ENCODE measurements at places on chromosomes 16 and 17.
A peak's percentile ranks its signal among the peaks of the same experiment; 100 is the strongest.

DNA sequence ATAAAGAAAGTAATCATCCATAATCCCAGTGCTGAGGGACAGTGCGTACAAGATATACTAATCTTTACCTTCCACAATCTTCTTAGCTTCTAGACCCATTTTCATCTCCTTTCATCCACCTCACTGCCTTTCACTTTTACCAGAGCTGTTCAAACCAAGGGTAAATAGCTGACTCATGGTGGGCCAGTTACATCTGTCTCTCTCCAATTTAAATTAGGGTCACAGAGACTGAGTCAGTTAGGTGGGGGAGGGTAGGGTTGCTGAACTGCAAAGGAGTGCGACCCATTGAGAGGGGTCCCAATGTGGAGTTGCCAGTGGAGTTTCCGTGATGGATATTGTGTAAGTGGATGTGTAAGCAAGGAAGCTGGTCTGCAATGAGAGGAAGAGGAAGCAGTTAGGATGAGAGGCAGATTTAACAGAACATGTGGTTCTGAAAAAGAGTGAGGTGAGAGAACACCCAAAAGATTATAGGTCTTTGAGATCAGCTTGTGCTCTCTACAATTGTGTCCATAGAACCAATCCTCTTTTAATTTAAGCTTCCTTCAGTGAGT lies 83.5 kb downstream of the GP2 start:
- no peak for DNase-seq

DNA sequence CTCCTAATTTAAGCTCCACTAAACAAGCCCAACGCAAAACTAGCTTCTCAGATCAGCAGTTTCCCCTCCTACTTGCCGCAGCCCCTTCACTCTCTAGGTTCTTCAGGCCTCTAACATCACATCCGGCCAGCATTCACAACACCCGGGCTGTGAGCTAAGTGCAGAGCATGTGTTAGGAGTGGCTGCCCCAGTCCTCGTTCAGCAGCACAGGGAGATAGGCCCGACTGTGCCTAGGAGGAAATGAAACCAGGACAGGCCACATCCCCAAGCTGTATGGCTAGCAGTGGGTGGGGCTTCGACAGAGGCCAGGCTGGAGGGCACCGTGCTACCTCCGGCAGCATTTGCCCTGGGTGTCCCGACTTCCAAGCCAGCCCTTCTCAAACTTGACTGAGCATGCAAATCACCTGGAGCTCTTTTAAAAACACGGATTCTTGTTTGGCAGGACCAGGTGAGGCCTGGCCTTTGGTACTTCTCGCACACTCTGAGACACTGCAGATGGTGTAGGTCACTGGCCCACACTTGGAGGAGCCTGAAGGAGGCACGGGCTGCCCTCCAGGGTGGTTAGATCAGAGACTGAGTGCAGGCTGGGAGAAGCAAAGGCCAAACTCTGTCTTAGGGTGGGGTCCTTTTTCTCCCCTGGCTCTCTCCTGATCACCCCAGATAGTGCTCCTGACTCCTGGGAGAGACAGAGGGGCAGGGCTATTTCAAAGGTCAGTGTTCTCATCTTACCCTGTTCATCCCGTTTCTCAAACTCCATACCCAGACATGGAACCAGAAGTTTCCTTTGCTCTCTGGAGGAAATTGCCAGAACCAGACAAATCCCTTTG lies 202.0 kb downstream of the C16orf78 start:
- DNase-seq, result no peak

DNA sequence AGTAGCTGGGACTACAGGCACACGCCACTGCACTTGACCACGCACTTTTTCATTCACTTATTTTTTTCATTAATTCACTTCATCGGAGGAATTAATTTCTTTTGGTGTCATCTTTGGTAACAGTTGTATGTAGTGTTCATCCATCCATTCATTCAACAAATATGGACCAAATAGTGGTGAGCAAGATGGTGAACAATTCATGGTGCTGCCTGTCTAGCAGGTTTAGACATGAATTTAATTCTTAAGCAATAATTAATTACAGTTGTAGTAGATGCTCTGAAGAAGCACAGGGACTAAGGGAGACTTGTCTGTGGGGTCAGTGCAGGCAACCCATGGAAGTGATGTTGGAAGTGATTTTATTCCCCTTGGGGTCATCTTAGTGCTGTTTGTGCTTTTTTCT lies 22.4 kb downstream of the GDE1 start:
- DNase-seq, result no peak

GRCh38 chr16:12800817-12801216 lies 2.9 kb downstream of the CPPED1 start:
- DNase-seq, result no peak

GRCh38 chr16:2482708-2483534 lies 8.0 kb downstream of the TBC1D24 start:
- no peak for DNase-seq

- DNase-seq, result no peak
Measured at GRCh38 chr16:69579783-69580481, 14.2 kb downstream of the NFAT5 start.

- no peak for DNase-seq
Measured at GRCh38 chr16:1133810-1134520, 18.9 kb upstream of the CACNA1H start.

GRCh38 chr17:17870247-17870646 lies 33.5 kb upstream of the SREBF1 start:
- no peak for DNase-seq

DNA sequence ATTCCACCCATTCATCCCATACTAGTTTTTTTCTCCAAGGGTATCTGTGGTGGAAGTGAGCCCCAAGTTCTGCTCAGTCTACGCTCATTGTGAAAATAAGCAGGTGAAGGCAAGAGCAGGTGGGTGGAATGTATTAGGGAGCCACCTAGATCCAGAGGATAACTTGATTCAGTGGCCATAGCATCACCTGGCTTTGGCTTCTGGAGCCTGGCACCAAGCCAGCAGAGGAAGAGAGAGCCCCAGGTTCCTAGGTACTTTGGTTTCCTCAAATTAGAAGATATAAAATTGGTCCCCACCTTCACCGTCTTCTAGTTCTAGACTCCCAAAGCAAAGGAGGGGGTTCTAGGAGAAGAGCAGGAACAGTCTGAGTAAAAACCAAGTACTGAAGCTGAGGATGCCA lies 4.1 kb downstream of the FXR2 start:
- DNase-seq, result no peak

- no peak for DNase-seq
Measured at GRCh38 chr17:79438058-79438457, 172.8 kb downstream of the RBFOX3 start.

DNA sequence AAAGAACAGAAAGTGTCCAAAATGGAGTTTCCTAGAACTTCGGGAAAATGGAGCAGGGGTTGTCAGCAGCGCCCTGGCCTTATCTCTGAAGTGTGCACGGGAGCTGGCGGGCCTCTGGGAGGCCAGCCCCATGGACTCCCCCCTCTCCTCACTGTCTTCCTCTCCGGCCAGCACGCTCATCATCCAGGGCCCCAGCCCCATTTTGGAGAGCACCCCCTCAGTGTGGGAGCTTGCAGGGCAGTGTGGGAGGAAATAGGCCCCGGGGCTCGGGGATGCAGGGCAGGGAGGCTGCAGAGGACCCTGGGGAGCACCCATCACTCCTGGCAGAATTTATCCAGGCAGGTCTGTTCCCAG lies 4.9 kb upstream of the PABPN1L start:
- DNase-seq, result no peak

DNA sequence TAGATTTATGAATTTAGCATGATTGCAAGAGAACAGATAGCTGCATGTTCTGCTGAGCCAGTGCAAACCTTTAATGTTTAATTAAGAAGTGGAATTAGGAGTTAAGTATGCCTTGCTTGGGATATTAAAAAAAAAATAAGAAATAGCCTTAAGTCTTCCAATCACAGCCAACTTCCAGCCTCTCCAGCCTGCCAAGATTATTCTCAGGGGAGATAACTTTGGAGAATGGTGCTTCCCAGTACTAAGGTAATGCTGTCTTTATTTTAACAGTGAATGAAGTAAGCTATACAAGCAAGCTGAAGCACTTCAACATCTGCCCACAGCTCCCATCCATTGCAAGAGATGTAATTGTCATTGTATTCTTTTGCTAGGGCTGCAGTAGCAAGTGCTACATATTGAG lies 389.5 kb upstream of the ASIC2 start:
- DNase-seq, result no peak

GRCh38 chr16:620700-621525 lies 9.9 kb upstream of the WFIKKN1 start:
- no peak for DNase-seq

- no peak for DNase-seq
Measured at GRCh38 chr16:14372471-14372870, 257.6 kb downstream of the PARN start.

- no peak for DNase-seq
Measured at GRCh38 chr16:57522960-57523359, 13.4 kb downstream of the CCDC102A start.

DNA sequence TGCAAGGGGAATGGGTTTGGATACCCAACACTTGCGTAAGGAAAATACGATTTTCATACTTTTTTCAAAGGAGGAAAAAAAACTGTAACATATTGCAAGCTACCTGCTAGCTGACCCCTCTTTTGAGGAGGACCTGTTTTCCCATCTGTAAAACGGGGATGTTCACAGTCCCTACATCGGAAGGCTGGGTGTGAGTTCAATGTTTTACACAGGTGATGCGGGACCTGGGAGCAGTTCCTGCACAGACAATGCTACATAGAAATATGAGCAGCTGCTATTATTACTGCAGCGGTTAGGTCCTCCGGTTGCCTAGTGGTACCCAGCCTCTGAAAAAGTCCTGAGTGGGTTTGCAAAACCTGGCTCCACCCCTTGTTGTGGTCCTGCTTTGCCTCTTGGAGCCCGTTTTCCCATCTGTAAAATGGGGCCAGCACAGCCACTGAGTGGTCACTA lies 3.5 kb downstream of the SOCS1 start:
- no peak for DNase-seq

GRCh38 chr16:82685526-82685925 lies 58.8 kb downstream of the CDH13 start:
- no peak for DNase-seq

DNA sequence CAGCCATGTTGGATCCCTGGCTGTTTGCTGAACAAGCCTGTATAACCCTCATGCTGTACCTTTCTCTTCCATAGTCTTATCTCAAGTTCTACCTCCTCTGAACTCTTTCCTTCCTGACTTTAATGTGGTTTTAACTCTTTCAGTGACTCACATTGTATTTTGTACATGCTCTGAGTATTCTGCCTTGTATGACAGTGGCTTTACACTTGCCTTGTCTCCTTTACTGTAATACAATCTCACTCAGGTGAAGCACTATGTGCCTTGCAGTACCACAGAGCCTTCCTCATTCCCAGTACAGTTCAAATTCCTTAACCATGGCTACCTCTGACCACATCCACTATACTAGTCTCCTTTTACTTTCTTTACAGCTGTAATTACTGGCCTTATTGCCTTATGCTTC lies 14.1 kb downstream of the PSMD11 start:
- no peak for DNase-seq

GRCh38 chr17:81967244-81967532 lies 6.2 kb upstream of the NOTUM start:
- DNase-seq, result no peak

- peak; percentile 42 for DNase-seq
Measured at GRCh38 chr17:17781591-17782496, 54.9 kb downstream of the SREBF1 start.

DNA sequence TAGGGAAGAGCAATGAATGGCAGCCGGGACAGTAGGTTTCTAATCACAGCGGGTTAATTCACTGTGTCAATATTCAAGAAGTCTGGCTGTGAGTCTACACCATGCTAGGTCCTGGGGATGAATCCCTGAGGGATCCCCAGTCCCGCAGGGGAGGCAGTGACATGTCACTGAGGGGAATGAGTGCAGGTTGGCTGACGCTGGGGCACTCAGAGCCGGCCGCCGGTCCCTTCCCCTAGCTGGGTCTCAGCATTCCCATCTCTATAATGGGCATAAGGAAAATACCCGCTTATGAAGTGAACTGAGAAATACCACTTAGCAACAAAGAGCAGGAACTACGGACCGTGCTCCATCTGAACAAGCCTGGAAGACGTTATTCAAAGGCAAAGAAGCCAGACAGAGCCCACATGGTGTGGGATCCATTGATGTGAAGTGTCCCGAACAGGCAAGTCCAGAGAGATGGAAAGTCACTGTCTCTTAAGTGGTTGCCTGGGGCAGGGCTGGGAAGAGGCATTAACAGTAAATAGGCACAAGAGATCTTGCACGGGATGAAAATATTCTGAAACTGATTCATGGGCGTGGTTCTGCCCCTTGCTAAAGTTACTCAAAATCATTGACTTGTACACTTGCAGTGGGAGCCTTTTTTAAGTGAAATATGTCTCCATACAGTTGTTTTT lies 31.9 kb downstream of the PPL start:
- DNase-seq, result no peak

- no peak for DNase-seq
Measured at GRCh38 chr16:1980770-1981087, 540 bp downstream of the NOXO1 start.

- no peak for DNase-seq
Measured at GRCh38 chr17:33072421-33073161, 80.9 kb downstream of the SPACA3 start.

DNA sequence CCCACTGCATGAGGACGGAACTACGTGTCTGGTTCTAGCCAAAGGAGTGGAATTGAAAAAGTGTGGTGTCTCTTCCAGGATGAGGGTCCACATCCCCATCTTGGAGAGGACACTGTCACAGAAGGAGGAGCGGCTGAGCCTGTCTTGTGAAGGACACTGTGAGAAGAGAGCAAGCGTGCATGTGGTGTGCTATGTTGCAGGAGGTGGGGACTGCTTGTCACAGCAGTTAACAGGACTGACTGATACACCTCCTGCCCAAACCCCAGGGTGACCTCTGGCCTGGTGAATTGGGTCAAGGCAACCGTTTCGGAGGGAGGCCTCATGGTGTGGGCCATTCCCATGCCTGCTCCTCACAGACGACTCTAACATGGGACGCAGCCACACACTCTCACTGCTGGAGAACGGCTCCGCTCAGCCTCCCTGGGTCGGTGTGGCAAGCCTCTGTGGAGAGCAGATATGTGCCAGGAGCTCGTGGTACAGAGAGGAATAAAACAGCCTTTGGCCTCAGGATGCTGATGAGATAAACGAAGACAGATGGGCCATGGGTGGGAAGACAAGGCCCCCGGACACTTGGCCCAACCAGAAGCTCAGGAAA lies 56.4 kb upstream of the RBFOX3 start:
- DNase-seq, result no peak

DNA sequence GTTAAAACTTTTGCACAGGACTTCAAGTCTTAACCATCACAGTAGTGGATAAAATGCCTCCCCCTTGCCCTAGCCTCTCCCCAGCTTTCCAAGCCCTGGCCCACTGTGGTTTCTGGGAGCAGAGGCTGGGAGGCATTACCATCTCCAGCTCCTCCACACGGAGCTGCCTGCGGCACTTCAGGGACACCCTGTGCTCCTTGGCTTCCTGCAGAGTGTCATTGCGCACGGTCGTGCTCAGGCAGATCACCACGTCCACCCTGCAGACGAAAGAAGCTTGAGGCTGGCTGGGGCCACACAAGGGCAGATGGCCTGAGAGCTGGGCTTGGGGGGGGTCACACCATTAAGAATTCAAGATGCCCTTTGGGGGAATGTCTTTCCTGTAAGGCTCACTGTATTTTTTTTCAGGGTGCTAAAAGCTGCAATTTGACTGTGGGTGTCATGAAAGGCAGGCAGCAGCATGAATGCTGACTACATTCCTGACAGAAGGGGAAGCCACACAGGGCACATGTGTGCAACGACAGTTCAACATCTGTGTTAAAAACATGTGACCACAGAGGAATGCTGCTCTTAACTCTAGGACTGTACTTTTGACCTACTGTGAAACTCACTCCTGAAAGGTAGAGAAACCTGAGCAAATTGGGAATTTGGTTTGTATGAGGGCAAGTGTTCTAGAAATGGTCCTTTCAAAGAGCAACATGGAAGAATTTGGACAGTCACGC lies 47.7 kb upstream of the CLEC18B start:
- no peak for DNase-seq

- no peak for DNase-seq
Measured at GRCh38 chr17:71067669-71068407, 898.5 kb downstream of the KCNJ2 start.
